ENCODE measurements at places on chromosomes 6 and 20.

DNA sequence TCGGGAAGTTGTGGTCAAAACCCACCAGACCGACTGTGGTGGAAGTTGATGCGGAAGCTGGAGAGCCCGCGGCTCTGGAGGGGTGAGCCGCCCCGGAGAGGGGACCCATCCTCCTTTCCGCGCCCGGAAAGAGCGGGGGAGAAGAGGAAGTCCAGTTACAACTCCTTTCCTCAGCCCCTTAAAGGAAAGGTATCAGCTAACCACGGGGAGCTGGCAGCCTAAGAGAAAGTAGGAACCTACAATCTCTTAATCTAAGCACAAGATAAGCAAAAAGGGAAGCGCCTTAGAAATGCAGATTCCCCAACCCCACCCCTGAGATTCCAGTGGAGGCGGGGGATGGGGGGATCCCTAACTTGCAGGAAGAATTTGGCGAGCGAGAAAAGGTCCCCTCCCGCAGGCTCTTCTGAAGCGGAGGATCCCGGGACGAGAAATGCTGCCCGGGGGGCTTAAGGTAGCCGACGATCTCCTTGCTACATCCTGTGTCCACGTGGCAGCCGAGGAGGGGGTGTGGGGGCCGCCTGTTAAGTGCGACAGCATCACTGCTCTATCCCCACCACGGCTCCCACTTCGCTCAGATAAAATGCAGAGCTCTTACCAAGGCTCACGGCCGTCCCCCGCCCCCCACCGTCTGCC, 87.5 kb downstream of the ZFP64 start:
- DNase-seq = no peak

DNA sequence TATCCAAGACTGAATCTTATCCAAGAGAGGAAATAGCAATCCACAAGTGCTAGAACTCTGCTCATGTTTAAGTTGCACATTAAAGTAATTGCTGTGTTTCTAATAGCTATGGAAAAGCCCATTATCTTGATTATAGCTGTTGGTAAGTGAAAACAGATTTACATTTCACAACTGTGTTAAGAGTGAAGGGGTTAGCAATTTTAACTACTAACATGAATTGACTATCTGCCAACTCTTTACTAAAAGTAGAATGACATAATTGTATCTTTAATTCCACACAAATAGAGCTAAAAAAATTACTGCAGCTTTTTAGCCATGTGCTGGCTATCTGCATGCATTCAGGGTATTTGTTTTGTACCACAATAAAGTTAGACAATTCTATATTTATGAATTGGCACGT, 277.9 kb upstream of the IRAK1BP1 start:
- no peak for DNase-seq

DNA sequence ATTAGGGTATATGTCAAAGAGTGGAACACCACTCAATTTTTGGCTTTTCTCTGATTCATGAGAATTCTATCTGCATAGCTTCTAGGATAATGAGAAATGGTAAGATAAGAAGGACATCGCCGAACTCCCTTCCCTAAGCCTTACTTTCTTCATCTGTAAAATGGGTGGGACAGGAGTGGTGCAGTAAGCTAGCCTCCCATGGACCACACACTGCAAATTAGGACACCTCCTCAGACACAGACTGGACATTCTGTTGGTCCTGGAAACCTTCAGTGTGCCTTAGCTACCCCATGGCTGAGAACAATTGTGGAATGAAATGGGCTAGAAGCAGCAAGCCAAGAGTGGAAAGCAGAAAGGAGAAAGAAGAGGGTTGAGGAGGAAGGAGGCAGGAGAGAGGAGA, 89.6 kb downstream of the BMP7 start:
- no peak for DNase-seq

DNA sequence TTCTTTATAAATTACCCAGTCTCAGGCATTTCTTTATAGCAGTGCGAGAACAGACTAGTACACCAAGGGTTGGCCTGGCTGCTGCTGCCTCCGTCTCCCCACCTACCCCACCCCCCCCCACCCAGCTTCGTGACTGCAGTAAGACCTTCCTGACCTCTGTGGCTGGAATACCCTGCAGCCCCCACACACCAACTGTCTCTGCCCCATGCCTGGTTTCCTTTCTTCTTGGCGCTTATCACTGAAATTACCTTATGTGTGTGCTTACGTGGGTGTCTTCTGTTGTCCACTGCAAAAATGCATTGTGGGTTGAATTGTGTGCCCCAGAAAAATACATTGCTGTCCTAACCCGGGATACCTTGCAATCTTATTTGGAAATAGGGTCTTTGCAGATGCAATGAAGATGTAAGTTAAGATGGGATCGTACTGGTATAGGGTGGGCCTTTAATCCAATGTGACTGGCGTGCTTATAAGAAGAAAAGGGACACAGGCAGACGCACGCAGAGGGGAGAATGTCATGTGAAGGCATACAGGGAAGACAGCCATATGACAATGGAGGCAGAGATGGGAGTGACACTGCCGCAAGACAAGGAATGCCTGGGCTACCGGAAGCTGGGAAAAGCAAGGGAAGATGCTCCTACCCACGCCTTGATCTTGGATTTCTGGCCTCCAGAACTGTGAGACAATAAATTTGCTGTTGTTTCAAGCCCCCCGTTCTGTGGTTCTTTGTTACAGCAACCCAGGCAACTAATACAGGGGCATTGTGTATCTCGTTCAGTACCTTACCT, 15.4 kb downstream of the SYNJ2 start:
- DNase-seq = no peak

- no peak for DNase-seq
Measured at GRCh38 chr20:62018437-62019143, 47.1 kb downstream of the TAF4 start.

- DNase-seq = no peak
Measured at GRCh38 chr6:4010048-4010447, 68.9 kb downstream of the FAM217A start.

GRCh38 chr6:4268171-4268570, 132.8 kb upstream of the ECI2 start:
- DNase-seq = no peak

- DNase-seq = no peak
Measured at GRCh38 chr6:81788748-81789147, 36.3 kb upstream of the TENT5A start.

DNA sequence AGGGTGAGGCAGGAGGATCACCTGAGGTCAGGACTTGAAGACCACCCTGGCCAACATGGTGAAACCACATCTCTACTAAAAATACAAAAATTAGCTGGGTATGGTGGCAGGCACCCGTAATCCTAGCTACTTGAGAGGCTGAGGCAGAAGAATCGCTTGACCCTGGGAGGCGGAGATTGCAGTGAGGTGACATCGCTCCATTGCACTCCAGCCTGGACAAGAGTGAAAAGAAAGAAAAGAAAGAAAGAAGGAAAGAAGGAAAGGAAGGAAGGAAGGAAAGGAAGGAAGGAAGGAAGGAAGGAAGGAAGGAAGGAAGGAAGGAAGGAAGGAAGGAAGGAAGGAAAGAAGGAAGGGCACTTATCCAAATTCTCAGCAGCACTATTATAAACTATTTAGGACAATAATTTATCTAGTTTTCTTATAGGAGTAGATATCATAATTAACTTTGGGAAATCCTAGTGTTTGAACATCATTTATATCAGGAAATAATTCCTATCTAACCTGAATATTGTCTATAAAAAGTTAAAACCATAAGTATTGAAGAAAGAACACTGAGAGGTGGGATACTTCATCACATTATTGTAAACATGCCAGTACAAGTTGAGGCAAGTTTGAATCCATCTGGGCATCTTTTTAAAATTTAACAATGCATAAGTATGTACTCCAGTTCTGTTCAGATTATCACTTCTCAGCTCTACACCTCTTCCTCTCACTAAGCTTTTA, 305.5 kb downstream of the SLC35F1 start:
- DNase-seq = no peak

- no peak for DNase-seq
Measured at GRCh38 chr6:44432227-44432626, 44.7 kb downstream of the CDC5L start.

DNA sequence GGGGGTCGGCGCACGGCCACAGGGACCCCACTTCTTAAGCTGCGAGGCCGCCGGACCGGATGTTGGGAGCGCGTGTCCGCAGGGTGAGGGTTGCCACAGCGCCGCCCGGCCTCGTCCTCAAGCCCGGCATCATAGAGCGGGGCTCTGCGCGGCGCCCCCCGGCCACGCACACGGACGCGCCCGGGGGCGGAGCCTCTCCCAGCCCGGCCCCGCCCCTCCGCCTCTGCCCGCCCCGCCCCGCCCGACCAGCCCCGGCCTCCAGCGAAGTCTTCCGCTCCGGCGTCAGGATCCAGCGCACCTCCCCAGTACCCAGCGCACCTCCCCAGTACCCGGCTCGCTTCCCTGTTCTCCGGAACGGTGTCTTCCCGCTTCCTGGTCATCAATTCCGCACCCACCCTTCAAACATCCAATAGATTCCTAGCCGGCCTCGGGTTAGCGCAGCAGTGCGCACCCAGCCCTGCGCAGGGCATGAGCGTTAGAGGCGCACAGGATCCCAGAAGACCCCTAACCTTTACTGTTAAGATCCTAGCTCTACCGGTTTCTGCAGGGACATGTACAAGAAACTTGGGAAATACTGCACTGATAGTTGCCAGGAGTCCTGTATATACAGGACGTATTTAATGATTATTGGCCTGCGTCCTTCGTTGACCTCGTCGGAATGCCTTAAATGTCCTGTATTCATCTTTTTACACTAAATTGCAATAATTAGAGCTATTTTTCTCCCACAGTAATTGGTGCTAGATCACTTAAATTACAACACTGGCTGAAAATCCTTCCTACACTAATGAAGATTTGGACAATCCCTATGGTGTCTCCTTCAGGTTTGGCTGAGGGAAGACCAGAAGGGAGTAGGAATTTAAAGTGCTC, 535 bp upstream of the DNAAF9 start:
- DNase-seq = peak; percentile 38

- no peak for DNase-seq
Measured at GRCh38 chr6:78093906-78094305, 441.1 kb downstream of the MEI4 start.

DNA sequence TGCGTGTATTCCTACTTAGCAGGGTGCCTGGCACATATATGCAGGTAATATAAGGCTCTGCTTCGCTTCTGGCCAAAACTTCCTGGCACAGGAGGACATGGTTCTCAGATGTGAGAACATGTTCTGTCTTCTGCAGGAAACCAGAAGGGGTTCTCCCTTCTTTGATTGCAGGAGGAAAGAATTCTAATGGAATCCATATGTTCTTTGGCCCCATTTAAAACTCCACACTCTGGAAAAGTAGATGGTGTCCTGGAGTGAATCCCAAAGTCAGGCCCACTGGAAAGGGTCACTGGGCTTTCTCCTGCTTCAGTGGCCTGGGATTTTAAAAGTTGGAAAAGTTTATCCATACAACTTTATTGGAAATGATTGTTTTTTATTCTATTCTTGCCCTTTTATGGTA, 16.4 kb upstream of the CYP24A1 start:
- DNase-seq = no peak

DNA sequence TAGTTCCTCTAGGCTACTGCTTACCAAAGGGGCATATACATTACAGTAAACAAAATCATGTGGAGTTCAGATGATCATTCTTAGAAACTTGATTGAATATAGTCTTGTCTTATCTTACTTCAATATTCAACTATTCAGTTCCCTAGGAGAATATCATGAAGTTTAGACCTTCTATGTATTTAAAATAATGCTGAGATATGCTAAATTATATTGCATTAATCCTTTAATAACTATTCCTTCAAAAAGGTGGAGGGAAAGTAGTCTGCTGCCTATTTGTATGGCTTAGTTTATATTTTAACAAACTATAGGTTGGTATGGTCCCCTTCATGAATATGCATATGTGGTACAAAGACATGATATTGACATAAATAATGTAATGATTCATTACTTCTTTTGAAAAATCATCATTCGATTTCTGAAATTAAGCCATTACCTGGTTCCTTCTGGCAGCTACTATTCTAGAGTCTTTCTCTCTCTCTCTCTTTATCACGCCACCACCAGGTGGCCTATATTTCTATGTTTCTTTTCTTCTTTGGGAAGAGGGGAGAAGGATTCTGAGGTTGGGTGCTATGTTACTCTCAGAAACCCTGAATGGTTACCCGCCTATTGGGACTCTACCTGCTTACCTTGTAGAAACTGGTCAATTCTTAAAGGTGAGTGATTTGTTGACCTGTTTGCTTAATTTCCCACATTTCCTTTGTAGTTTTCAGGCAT, 855.8 kb downstream of the HACE1 start:
- DNase-seq = no peak

GRCh38 chr6:54236984-54237383, 71.3 kb upstream of the TINAG start:
- DNase-seq = no peak

DNA sequence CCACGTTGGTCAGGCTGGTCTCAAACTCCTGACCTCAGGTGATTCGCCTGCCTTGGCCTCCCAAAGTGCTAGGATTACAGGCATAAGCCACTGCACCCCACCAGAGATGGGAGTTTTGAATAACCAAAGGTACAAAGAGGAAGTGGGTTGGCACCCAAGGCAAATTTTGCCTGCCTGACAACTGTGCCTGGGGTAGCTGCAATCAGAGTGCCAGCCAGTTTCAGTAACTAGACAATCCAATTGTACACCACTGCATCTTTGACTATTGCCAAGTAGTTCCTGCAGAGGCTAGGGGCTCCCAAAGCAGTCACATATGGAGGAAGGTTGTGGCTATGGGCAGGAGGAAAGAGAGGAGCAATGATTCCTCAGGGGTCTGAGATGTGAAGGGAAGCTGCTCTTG, 16.6 kb downstream of the ZC3H12D start:
- no peak for DNase-seq

DNA sequence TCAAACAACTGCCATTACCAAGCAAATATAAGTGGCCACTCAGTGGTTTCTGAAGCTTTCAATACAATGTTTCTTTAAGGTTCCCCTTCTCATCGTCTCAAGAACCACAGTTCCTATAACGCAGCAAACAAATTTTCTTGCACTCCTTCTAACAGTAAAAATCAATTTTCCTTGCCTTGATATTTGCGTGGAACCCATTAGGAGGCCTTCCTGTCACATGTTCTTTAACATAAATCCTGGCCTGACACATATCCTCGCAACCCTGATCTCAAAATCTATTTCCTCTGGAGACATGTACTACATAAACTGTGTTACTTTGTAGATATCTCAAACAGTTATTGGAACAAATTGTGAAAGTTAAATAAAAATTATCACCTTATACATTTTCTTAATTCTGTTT, 65.9 kb upstream of the MANEA start:
- DNase-seq = no peak

DNA sequence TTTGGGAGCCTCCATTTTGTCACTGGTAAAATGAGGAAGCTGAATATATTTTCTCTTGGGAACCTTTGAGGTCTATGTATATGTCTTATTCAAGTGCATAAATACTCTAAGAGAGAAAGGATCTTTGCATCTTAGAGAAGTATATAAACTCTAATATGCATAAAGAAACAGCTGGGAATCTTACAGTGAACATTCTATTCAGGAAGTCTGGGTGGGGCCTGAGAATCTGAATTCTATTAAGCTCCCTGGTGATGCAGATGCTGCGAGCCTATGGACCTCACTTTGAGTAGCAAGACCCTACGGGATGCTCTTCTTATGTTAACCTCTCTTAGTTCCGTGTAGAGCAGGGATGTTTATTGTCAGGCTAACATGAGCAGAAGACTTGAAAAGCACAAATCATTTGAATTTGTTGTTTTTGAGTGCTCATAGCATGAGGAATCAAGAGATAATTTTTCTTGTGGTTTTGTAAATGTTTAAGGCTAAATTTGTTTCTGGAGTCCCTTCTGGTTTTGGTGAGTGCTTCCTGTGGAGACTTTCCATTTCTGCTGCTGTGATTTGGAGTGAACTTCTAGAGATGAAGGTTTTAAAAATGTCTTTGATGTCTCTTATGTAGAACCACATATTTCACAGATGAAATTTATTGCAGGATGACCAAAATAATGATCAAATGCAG, 281.2 kb upstream of the JAG1 start:
- no peak for DNase-seq

All from HCT116 (cell line).